ENCODE measurements at places on chromosomes 12 and 14.

DNA sequence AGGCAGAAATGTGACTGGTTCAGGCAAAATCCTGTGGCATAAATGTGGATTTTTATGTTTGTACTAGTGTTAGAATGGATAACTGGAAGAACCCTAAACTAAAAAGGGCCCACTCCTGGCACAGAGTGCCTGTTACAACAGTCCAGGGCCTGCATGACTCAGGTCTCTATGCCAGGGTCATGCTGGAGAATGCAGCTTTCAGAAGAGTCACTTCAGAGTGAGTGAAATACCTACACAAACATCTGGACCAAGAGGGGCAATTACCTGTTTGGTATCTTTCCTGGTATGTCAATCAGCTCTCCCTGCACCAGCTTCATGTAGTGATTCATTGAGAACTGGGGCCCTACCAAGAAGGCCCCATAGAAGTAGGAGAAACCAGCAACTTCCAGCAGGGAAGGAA lies 10.0 kb downstream of the EMG1 start:
- DNase-seq: no peak

- DNase-seq: no peak
Observed at GRCh38 chr12:108649126-108649525, 15.4 kb upstream of the SELPLG start.

GRCh38 chr14:99592933-99593753 lies 10.9 kb downstream of the CCDC85C start:
- DNase-seq: no peak

DNA sequence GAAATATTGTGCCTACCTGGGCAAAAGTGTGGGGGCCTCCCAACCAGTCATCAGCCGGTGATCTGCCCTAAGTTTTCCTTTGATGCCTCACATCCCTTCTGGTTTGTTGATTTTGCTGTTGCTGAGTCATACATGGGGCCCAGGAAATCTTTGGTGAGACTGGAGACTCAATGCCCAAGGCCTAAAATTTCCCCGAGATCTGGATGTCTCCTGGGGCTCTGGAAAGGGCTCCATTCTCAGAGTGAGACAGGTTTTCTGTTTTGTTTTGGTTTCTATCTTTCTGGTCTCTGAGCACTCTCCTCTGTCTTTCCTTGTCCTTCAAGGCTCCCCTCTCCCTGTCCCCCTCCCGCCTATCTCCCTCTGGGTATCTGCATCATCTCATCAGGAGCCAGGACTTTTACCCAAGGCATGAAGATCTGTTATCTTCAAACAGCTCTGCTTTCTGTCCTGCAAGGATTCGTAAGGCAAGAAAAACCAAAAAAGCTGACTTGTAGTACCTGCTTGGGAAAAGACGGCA lies 152.8 kb upstream of the MAX start:
- DNase-seq: no peak

DNA sequence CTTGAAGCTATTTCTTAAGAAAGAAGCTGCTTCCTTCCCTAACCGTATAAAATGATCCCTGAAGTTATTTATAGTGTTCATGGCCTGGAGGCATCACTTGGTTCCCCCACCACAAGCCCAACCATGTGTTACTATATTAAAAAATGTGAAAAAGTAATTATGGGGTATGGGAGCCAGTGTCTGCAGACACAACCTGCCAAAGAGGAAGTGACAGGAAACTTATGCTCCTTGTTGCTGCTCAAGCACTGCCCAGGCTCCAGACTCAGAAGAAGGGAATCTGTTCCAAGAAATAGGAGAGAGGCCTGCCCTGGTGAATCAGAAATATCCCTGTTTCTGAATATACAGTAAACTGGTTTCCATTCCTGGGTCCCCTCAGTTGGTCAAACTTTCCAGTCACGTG lies 217.2 kb upstream of the BMP4 start:
- no peak for DNase-seq

DNA sequence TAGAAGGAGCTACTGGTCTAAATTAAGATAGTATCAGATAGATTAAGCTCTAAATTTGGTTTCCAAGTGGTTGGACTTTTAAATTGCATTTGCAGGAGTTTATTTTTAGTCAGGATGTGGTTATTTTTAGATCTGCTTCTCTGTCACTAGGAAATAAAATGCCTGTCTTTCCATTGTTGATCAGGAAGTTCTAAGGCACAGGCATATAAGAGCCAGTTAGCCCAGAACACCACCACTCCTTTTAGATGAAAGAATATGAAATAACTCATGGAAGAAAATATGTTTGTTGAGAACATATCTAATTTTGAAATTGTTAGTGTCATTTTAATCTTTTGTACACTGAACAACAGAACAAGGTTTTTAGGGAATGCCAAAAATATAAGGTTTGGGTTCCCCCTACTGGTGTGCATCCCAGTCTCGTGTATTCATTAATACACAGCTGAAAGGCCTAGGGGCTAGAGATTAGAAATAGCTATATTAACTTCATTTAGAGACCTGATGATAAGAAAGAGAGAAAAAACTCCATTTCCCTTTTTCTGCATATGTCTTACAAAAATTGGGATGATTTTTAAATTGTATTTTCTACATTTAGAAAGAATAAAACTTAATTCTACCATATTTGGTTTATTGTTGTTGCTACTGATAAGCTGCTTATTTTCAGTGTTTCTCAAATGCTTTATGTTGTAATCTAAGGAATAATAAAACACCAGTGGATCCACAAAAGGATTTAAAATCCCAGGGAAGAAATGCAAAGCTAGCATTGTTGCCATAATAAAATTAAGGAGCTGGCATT lies 67.2 kb downstream of the RIC8B start:
- no peak for DNase-seq

GRCh38 chr12:17334784-17335183 lies 728.8 kb upstream of the LMO3 start:
- DNase-seq: no peak

All from pancreas (tissue), 10 donors.